NCI-H146 (cell line): ENCODE measurements at places on chromosomes 5 and 9.
A peak's percentile ranks its signal among the peaks of the same experiment; 100 is the strongest.

DNA sequence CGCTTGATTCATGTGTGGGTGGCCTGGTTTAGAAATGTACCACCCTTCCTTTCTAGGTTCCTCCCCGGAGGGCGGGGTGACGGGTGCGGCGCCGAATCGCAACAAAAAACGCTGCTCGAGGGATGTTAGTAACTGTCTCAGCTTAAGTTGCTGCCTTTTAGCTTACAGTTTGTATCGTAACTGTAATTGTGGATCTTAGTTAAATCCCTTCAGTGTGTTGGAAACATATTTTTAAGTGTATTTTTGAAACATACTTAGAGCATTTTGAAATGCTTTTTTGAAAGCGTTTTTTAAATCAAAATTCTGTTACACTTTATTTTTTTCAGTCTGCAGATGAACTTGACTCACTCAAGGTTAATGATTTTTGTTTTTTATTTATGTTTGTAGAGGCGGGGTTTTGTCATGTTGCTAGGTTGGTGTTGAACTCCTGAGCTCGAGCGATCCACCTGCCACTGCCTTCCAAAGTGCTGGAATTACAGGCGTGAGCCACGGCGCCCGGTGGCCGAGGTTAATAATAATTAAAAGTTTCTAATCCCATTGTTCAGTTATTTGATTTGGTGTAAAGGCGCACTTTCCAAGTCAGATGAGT, 997 bp upstream of the CHD1 start:
- peak; percentile 0 for DNase-seq

GRCh38 chr9:85016384-85017006, 347.0 kb downstream of the NTRK2 start:
- DNase-seq: no peak

- no peak for DNase-seq
Observed at GRCh38 chr9:115200711-115201505, 83.0 kb upstream of the TNC start.

- DNase-seq: peak; percentile 19
Observed at GRCh38 chr9:107587191-107587963, 97.8 kb upstream of the KLF4 start.

DNA sequence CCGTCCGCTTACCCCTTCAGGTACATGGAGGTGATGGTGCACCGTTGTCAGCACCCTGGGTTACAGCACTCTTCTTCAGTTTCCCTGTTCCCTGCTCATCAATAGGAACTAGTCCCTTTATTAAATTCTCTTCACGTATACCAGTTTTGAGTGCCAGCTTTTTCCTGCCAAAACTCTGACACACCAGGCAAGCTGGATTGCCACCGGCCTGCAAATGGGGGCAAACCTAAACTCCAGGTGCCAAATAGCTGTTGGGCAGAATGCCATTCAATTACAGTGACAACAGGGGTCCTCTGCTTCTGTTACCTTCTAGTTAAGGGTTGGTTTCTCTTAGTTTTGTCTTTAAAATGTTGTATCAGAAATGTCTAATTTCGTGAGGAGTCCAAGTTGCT, 400.4 kb downstream of the OSTF1 start:
- no peak for DNase-seq
